ENCODE measurements at places on chromosomes 6 and 20.

DNA sequence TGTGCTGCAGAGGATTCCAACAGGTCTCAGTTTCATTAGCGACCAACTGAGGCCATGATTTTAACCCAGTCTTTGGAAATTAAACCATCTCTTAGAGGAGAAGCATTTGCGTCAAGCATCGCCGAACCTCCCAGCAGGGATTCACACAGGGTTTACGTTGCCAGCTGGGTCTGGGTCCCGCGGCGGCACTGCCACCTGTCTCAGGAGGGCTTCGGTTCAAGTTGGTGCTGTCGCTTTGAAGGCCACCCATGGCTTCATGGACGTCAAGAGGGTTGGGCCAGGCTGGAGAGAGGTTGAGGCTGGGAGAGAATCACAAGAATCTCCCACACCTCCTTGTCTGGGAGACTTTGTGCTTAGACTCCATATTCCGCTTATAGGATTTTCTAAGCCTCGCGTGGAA lies 43.0 kb upstream of the FRMD1 start:
- no peak for DNase-seq

GRCh38 chr6:131572686-131573415 lies at the start of gene ARG1:
ARG1 (plus strand) TSS chr6:131573226; CDS start chr6:131573283, 57 bp downstream.
- no peak for DNase-seq

- no peak for DNase-seq
These were observed 211.6 kb upstream of the SUPT3H start for GRCh38 chr6:45589367-45589766.

DNA sequence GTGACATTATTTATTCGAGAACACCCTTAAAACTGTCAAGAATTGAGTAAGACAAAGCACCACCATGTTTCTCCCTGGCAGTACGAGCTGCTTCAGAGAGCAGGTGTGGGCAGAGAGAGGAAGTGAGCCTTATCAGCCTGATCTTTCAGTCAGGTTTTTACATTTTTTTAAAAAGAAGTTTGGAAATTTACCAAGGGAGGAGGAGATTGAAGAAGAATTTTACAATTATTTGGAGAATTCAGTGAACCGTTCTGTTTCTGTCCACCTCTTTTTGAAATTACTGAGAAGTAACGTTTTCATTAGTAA lies 75.5 kb downstream of the ZDHHC14 start:
- peak; percentile 32 for DNase-seq

- DNase-seq: no peak
These were observed 241.6 kb upstream of the SUPT3H start for GRCh38 chr6:45619211-45619760.

DNA sequence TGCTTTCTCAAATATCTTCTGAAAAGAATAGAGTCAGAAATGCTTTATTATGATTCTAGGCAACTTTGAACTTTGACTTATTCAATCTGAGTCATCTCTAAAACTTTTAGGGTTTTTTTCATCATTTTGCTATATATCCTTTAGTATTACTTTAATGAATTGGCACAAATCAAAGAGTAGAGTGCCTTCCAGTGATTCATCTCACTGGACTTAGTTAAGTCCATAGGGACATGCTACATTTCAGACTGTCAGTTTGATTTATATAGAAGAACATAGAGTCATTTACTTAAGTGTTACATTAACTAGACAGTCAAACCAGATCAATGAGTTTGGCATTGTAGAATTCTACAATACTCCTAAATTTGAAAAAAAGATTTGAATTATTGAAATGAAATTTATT lies 1235.7 kb upstream of the MAP3K7 start:
- no peak for DNase-seq

DNA sequence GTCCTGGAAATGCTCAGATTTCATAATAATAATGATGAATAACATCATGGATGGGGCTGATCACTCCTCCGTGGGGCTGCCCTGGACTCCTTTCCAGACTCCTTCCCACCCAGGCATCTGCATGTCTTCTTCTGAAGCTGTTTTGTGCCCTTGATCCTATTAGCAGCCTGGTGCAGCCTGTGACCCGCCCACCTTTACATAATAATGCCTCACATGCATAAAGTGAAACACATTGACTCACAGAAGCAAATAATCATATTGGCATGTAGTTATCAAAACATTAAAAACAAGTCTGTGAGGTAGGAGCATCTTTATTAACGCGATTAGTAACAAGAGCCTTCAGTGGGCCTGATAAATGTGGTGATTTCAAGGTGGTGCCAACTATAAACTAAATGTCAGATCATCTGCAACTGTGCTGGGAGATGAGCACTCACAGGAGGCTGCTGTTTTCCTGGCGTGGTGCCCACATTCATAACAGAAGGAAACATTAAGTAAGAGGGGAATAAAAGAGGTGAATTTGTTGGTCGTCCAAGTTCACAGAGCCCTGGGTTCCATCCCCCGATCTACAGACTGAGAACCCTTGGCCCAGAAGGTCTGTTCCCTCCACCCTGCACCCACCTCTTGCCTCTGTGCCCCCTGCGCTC lies 344.7 kb downstream of the CDH4 start:
- no peak for DNase-seq

DNA sequence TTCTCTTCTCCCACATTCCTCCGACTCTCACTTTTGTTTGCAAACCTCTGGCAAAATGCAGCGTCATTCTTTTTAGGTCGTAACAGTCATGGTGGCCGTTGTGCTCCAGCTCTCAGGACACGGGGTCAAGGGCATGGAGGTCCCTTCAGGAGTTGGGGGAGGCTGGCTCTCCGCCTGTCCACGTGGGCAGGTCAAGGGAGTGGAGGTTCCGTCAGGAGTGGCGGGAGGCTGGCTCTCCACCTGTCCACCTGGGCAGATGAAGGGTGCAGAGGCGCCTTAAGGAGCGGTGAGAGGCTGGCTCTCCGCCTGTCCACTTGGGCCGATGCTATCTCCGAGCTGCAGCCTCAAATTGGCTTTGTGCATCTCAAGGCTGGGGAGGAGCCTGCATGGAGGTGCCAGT lies 98.0 kb downstream of the ERMARD start:
- no peak for DNase-seq

GRCh38 chr6:30886897-30887255 lies 2.6 kb downstream of the DDR1 start:
- DNase-seq: no peak

DNA sequence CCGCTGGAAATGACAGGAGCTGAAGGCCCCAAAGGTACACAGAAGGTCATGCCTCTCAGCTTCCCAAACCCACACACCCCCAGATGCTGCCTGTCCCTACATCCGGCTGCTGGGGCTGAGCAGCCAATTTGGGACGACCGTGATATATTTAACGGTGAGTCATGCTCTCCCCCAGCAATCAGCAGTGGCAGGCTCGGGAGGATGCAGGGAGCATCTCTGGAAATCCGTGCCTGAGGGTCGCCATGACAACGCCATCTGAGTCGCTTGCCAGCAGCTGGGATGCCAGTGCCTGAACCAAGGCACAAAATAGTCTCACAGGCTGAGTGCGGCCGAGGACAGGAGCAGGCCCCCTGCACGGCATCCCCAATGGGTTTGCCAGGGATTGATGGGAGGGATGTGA lies 57.9 kb downstream of the KCNB1 start:
- no peak for DNase-seq

DNA sequence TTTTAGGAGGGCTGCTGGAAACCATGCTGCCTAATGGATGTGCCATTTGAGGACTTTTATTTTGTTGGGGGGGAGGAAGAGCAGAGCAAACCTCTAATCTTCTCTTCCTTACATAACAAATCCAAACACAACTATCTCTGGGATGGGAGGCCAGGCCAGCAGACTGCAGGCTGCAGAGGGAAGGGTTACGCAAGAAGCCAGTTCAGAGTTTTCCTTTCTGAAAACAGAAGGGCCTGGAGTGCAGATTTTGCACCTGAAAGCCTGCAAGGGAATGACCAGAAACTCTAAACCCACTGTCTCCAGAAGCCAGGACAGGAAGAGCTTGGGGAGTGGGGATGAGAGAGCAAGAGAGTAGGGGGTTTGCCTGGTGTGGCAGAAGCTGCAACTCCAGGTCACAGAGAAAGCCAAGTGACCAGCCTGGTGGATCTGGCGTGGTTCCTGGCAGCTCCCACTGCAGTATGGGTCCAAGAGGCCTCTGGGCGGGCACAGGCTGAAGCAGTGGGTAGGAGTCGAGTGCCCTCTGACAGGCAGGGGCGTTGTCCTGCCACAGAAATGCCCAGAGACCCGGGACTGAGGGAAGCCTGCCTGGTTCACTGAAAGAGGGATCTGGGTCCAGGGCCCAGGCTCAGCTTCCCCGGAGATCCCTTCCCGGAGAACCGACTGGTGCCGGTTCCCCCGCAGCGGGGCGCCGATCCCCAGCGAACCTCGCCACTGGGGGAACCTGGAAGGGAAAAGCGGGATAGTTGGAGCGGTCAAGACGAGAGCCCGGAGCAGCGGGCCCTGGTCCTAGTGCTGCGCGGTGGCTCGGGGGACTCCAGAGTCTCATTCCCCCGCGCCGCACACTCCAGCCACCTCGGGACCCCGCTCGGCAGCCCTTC lies 6.7 kb downstream of the MAFB start:
- DNase-seq: no peak

DNA sequence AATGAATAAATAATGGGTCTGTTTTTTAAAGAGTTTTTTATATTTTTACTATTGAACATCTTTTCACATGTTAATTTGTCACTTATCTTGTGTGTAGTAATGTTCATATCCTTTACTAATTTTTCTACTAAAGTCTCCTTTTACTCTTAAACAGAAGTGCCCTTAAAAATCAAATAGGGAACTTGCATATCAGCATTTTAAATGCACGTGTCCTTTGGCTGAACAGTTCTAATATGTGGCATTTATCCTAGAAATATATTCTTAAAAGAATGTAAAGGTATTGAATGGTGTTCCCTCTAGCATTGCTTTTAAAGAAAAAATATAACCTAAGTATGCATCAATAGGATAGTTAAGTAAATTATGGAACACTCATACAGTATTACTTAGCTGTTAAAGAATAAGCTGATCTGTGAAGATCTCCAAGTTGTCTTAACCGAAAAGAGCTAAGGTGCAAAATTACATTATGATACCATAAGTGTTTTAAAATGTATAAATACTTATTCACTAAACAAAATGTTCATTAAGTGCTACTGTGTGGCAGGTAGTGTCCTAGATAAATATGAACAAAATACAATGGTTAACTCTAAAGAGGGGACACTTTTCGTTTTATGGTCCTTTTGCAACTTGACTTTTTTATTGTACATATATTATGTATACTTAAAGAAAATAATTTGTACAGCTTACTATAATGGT lies 631 bp upstream of the PGBD1 start:
- DNase-seq: no peak

DNA sequence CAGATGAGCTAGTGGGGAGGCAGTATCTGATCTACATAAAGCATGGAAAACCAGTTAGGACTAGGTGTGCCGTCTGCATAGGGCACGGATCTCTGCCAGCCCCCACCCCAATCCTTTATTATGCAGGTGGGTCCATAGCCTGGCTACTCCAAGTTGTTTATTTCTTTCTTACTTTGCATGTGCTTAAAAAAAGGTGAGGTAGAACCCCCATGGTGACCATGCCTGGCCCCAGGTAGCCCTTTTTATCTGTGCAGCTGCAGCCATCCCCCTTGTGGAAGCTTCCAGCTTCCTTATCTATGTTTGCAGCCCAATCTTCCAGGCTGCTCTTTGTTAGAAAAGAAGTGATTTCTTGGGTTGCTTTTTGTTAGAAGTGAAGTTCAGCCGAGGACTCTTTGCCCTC lies 9.0 kb upstream of the TREM2 start:
- no peak for DNase-seq

- DNase-seq: no peak
These were observed 110.4 kb downstream of the HFE start for GRCh38 chr6:26197636-26197932.

- DNase-seq: no peak
These were observed 3.7 kb upstream of the ZSCAN23 start for GRCh38 chr6:28446818-28447511.

GRCh38 chr6:140846503-140847261 lies 1286.0 kb upstream of the GJE1 start:
- DNase-seq: no peak

DNA sequence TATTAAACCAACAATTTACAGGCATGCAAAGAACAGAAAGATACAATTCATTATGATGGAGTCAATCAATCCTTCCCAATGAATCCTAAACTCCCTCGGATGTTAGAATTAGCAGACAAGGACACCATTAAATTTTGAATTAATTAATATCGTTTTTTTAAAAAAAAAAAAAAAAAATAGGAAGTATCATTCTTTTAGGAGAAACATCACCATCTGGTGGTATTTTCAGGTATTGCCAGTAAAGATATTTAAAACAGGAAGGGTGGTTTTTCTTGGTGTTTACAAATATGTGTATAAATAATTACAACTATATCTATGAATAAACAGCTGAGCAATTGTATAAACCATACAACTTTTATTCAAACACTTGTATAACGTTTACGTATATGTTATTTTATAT lies 564.4 kb downstream of the HAO1 start:
- DNase-seq: no peak

- DNase-seq: no peak
These were observed 465.9 kb upstream of the ARID1B start for GRCh38 chr6:156311291-156311690.

GRCh38 chr6:53059648-53060589 lies 5.3 kb upstream of the FBXO9 start:
- DNase-seq: no peak

DNA sequence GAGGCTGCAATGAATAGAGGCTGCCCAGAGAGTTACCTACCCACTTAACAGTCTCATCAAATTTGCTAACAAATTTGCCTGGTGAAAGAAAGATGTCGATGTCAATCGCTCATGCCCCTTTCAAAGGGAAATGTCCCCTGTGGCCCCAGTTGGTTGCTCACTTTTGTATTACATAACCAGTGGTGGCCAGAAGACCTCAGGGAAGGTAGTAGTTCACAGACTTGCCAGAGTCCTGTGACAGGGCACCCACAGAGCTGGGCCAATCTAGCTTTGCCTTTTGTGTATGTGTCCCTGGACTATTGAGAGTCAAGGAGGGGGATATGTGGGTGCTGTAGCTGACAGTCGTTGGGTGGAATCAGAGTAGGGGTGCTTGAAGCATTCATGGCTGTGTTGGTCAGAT lies 70.7 kb upstream of the CCN6 start:
- no peak for DNase-seq

DNA sequence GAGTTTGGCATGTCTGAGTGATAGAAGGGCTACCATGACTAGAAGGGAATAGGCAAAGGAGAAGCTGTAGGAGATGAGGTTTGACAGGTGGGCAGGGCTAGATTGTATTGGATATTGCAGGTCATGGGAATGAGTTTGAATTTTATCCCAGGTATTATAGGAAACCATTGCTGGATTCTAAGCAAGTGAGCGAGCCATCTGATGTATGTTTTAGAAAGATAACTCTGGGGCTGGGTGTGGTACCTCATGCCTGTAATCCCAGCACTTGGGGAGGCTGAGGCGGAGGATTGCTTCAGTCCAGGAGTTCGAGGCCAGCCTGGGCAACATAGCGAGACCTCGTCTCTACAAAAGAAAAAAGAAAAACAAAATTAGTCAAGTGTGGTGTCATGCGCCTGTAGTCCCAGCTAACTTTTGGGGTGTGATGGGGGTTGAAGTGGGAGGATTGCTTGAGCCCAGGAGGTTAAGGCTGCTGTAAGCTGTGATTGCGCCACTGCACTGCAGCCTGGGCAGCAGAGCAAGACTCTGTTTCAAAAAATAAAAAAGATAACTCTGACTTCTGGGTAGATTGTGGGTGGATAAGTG lies 16.9 kb downstream of the STK4 start:
- no peak for DNase-seq

- DNase-seq: no peak
These were observed 149.1 kb upstream of the TENT5A start for GRCh38 chr6:81901551-81901966.

Measured in GM18507 (cell line).